ENCODE measurements at places on chromosomes 3 and 15.

- no peak for DNase-seq
Observed at GRCh38 chr3:184832044-184832443, 20.1 kb downstream of the VPS8 start.

- no peak for DNase-seq
Observed at GRCh38 chr3:28244491-28244890, 3.1 kb downstream of the CMC1 start.

DNA sequence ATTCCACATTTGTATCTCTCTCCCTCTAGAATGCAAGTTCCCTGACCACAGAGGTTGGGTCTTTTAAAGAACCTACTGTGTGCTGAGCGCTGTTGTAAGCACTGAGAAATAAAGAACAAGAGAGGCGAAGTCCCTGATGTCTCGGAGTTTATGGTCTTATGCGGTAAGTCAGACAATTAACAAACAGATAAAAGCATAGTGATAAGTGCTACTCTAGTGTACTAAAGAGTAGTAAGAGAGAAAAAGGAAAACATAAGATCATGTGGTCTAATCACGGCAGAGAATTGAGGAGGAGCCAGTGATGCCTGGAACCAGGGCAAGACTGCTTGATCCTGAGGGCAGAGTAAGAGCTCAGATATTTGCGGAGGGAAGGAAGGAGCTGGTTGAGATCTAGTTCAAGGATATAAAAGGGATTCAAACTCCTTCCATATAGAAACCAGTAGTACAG lies 29.8 kb upstream of the TSC22D2 start:
- DNase-seq: no peak

GRCh38 chr3:25478211-25478757 lies 50.2 kb downstream of the RARB start:
- no peak for DNase-seq

GRCh38 chr3:4045756-4046155 lies 246.5 kb downstream of the LRRN1 start:
- DNase-seq: no peak

DNA sequence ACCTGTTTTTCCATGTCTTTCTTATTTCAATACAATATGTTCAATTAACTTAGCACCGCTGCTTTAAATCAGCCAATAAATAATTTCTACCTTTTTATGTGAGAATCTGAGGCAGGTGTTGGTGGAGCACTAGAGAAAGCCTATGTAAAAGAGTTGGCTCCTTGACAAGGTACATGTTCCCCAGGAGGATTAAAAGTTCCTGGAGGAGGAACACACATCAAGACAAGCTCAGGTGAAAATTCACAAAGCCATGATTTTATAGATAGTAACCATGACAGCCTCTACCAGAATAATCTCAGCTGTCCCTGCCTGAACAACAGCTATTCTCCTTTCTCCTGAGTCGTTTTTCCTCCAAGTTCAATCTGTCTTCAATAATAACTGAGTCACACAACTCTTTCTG lies 3.4 kb upstream of the ZBED2 start:
- DNase-seq: no peak

DNA sequence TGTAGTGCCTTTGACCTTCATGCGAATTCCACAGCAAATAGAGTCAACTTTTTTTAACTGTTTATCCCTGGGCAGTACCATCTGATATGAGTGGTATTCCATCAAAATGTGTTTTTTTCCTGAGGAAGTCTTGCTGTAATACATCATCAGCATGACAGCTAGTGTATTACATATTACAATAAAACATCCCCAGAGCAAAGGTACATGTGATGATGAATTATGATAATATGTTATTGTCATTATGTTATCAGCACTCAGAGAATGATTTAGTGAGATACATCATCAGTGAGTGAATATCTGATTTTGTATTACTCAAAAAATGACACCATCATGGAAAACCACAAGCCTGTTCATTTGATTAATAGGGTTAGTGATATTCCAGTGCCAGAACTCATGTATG lies 69.7 kb upstream of the ARL6 start:
- DNase-seq: no peak

DNA sequence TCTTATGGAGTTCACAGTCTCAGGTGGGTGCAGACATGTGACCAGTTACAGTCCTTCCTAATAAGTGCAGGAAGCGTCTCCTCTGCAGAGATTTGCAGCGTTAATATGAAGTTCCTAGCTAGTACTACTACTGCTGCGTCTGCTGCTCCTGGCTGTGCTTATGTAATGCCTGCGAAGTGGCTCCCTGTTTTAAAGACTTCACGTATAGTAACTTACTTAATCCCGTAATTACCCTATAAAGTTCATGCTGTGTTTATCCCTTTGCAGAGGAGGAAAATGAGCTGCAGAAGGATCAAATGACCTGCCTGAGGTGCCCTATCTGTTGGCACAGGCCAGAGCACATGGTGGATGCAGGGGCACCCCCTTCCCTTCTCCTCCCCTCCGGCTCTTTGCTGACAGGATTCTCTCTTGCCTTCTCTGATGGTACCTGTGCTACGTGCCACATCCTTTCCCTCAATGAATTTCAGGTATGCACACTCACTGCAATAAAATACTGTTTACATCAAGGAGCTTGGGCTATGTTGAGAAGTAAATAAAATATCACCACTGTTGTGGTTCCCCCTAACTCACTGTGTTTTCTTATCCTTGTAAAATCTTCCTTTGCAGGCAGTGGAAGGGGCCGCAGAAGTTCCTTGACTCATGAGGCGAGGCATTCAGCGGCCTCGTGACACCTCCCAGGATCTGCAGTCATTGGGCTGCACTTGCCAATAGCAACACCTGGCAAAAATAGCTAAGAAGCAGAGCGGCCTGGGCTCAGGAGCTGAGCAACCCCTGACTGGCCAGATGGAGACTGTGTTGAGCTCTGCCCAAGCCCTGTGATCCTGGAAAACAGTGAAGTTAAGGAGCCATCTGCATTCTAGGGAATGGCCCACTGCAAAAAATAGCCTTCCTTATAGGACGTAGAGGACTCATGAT lies 188.9 kb upstream of the ATP10A start:
- peak; percentile 39 for DNase-seq

DNA sequence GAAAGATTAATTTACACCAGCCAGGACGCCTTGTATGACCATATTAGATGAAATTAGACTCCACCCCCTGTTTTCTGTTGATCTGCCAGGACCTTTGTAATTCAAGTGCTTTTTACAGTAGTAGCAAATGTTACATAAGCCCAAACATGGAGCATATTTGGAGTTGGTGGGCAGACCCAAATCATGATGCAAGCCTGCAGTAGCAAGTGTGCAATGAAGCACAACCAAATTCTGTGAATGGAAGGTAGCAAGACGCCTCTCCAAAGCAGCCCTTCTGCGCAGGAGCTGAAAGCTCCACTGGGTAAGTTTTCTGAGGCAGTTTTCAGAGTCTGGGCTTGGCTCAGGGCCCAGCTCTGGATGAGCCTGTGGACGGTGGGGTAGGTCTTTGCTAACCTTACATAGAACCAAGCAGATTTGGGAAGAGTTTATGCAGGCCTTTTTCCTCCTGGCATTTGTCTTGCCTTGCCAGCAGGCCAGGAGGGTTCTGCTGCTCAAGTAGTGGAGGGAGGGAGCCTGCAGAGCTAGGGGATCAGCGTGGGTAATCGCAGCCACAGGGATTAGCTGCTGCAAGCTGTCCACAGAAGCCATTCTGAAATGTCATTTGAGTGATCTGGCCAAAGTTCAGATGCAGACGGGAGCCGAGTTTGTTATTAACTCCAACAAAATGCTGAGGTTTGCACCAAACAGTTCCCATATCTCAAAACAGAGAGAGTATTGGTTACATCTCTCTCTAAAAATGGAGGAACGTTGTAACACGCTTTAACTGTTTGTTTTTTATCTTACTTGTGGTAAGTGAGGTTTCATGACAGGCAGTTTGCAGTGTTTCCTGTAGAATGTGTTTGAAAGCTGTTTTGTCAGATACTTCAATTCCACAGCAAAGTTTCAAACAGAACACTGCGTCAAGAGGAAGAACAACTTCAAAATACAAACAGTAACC lies 55.4 kb downstream of the PSMD6 start:
- peak; percentile 82 for DNase-seq

GRCh38 chr3:45551214-45552010 lies 43.1 kb upstream of the LIMD1 start:
- no peak for DNase-seq

DNA sequence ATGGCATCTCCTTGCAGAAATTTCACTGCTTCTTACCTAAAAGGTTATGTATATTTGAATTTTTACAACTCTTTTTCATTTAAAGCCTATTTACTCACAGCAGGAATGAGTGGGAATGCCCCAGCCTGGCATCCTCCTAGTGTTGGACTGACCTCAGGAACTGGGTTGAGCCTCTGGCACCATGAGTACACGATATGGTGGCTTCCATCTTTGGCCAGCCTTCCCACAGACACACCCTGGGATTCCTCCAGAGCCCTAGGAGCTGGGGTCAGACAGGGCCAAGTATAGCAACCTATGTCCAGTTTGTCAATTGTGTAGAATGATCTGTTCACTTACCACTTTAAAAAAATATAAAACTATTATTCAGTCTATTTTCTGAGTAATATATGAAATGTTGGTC lies 57.2 kb upstream of the HEG1 start:
- DNase-seq: no peak

- DNase-seq: no peak
Observed at GRCh38 chr3:38268522-38268921, 2.9 kb downstream of the SLC22A13 start.

DNA sequence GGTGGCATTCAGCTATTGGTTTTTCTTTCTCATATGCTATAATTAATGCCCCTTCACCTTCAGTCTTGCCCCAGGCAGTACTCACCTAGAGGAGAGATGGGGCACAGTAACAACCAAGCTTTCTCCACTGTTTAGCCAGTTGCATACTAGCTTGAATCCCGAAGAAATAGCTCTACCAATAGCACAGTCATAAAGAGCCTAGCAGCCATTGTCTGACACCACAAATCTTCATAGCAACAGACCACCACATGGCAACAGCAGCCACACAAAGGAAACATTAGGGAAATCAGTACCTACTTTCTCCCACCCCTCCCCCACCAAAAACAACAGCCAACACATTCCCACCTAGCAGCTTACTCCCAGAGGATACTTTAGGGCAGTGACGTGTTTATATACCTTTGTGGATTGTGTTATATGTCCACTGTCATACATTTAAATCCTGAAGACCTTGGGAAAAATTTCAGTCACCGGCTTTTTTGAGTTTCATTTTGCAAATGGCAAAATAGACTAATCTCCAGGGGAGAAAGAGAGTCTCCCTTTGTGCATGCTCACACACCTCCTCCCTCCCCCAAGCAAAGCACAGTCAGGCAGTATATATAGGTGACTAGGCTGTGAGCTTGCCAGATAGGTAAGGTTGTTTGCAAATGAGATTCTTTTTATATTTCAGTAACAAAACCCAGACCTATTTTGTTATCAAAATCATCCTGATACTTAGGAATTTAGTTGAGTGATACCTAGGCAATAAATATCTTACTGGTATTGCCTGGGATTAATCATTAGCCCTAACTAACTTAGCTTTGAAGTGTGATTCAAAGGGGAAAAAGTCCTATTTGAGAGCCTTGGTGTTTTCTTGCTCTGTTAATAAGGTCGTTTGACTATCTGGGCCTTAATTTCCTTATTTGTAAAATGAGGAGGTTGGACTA lies 140.6 kb downstream of the RBPMS2 start:
- peak; percentile 49 for DNase-seq

DNA sequence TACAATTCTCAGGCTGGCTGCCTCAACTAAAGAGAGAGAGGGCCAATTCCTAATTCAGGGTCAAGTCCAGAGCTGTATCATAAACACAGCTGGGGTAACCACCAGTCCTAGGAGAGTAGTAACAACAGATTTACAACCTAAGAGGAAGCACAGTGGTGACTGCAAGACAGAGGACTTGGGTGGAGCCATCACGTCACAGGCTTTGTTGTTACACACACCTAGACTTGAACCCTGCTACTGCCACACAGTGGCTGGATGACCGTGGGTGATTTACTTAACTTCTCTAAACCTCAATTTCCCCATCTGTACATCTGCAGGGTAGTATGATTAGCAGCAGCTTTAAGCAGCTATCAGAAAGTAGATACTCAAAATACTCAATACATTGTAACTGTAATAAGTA lies 78.6 kb downstream of the MYLK start:
- no peak for DNase-seq

GRCh38 chr3:53080612-53081205 lies 34.8 kb upstream of the SFMBT1 start:
- DNase-seq: no peak

DNA sequence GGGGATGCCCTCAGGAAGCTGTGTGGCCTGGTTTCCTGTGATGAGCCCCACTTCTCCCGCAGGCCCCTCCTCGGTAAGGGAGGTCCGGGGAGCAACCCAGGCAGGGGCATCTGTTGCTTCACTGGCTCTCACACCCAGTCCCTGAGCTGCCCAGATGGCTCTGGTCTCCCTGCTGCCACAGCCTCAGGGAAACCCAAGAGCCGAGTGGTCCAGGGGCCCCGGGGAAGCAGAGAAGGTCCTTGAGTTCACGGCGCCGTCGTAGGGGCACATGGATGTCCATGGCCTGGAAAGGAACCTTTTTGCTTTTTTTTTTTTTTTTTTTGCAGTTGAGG lies 13.3 kb upstream of the LRRC15 start:
- no peak for DNase-seq

DNA sequence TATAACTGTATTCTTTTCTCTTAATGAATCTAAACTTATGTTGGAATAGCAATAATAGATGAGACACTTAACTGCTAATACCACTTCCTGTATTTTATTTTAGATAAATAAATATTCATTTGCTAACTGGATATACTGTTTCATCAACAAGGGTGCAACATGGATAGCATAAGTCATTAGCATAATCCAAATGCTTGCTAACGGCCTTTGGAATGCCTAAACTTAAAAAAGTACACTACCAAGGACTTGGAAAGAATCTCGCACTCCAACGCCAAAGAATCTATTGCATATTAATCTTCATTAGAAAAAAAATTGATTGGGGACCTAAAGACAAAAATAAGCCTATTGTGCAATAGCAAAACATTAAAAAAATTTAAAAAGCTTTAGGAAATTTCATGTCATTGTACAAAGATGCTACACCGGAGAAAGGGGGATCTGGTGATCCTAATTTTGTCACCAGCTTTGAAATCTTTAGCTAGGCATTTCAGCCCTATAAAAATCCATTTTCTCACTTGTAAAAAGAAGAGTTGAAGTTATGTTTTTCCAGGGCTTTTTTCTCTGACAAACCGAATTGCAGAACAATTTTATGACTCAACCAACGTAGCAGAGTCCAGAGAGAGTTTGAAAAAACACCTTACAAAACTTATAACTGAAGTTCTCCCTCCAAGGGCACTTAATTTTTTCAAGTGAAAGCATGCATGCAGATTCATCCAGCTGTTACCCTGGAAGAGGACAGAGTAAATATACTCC lies 4.1 kb downstream of the VGLL3 start:
- DNase-seq: no peak

GRCh38 chr3:178169421-178169820 lies 366.8 kb upstream of the KCNMB2 start:
- no peak for DNase-seq

- peak; percentile 52 for DNase-seq
Observed at GRCh38 chr3:68984011-68984530, 29.4 kb downstream of the EOGT start.
